ENCODE measurements at places on chromosomes 12 and 14. TPM values are rescaled to one million over a fixed set of nuclear protein-coding genes. Genes with fewer than 3 reads are reported as not detected.

Gene CAPZA3
- not detected for total RNA-seq

Gene SIVA1
- total RNA-seq = 284 TPM

Gene MLXIP
- 14.7 TPM for total RNA-seq

Gene ASB2
- 1.2 TPM for total RNA-seq

Gene CLEC6A
- total RNA-seq = not detected

Gene COX8C
- total RNA-seq = not detected

Gene AMDHD1
- 0.12 TPM for total RNA-seq

Gene TMEM132C
- total RNA-seq = not detected

Gene ENDOU
- under 0.01 TPM for total RNA-seq

Gene KRT3
- total RNA-seq = not detected

Gene RFLNA
- total RNA-seq = 0.50 TPM

Gene RGS6
- total RNA-seq = not detected

Gene LRR1
- 45.5 TPM for total RNA-seq

Gene COCH
- 1.00 TPM for total RNA-seq

Gene REM2
- total RNA-seq = 0.12 TPM

Gene DIP2B
- total RNA-seq = 37.5 TPM

Gene SLC25A21
- total RNA-seq = 2.9 TPM

Gene TOMM20L
- total RNA-seq = not detected

Gene SIX6
- not detected for total RNA-seq

Gene SLCO1B1
- not detected for total RNA-seq

Gene CFAP73
- not detected for total RNA-seq

Gene SCN8A
- total RNA-seq = 45.0 TPM

Gene TAS2R46
- total RNA-seq = 2.6 TPM

Gene ITPR2
- total RNA-seq = 13.6 TPM

Gene CCDC198
- total RNA-seq = not detected

Gene LAG3
- total RNA-seq = under 0.01 TPM

Gene SLC38A6
- total RNA-seq = 77.6 TPM

Gene GDF11
- total RNA-seq = 6.6 TPM

Gene CLEC2A
- total RNA-seq = not detected

Gene ST8SIA1
- 0.37 TPM for total RNA-seq

Gene SOX5
- total RNA-seq = 18.2 TPM

Gene ALG10
- total RNA-seq = 6.2 TPM

Gene OAS2
- total RNA-seq = 0.77 TPM

Gene GNS
- 265 TPM for total RNA-seq

Gene LRCOL1
- total RNA-seq = 0.33 TPM

Gene PTPRO
- 0.55 TPM for total RNA-seq

Gene SMOC1
- not detected for total RNA-seq

Gene MAP4K5
- total RNA-seq = 82.4 TPM

Gene IRAK3
- 2.0 TPM for total RNA-seq

Gene MYF5
- not detected for total RNA-seq

Gene CEBPE
- total RNA-seq = not detected

Gene SCFD1
- total RNA-seq = 141 TPM

Gene AVPR1A
- 0.37 TPM for total RNA-seq

Gene SPPL3
- total RNA-seq = 6.4 TPM

Gene RNASE4
- total RNA-seq = 15.8 TPM

Data from uterine smooth muscle cell (primary cell).